ENCODE measurements at places on chromosomes 4 and X.

- H3K4me1 ChIP-seq, result no peaks in the 10 kb centered on the region
- H3K27ac ChIP-seq, result no peak overlapping the region
- no peaks in the 10 kb centered on the region for H3K27me3 ChIP-seq
- no peak for DNase-seq
- no peak overlapping the region for H3K4me3 ChIP-seq
These were observed 16.2 kb downstream of the RBM47 start for GRCh38 chr4:40613456-40613855.

DNA sequence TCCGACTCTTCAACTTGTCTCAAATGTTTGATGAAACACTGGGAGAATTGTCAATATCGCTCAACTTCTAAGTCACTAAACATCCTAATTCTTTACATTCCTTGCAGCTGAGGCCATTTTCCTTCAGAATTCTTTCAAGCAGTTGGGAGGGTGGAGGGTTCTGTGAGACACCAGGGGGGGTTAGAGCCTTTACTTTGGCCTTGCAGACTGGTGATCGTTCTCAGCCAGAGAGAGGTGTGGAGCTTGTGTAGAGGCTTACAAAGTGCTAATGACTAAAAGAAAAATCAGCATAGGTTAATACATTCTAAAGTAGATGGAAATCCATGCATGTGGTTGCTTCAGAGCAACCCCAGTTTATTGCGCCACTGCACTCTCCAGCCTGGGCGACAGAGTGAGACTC lies 21.3 kb upstream of the SOX3 start:
- H3K27ac ChIP-seq, result no peak overlapping the region
- H3K27me3 ChIP-seq, result no peaks in the 10 kb centered on the region
- no peak for DNase-seq
- no peaks in the 10 kb centered on the region for H3K4me1 ChIP-seq

- no peaks in the 10 kb centered on the region for H3K36me3 ChIP-seq
- H3K27ac ChIP-seq, result no peak overlapping the region
- no peak overlapping the region for H3K4me3 ChIP-seq
- no peaks in the 10 kb centered on the region for H3K27me3 ChIP-seq
These were observed 34.9 kb upstream of the PPP2R2C start for GRCh38 chr4:6507345-6507744.

GRCh38 chrX:9532349-9532748 lies 67.5 kb downstream of the TBL1X start:
- no peak overlapping the region for H3K27ac ChIP-seq
- no peaks in the 10 kb centered on the region for H3K4me1 ChIP-seq

DNA sequence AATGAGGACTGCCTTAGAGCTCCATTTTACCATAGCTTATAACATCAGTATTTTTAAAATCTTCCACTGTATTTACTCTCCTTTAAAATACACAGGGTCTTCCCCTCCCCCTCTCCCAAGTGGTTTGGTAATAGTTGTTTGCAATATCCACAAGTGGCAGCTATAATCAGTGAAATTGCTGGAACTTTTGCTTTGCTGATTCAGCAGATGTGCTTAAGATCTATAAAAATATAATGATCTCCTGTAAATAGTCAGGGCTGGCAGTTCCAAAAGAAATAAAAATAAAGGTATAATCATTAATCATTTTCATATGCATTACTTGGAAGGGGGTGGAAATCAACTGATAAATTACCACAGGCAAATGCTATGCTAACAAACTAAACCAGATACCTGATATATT lies 345.2 kb downstream of the KLHL13 start:
- no peak for DNase-seq
- H3K27me3 ChIP-seq, result no peaks in the 10 kb centered on the region
- H3K4me3 ChIP-seq, result no peak overlapping the region
- no peaks in the 10 kb centered on the region for H3K4me1 ChIP-seq
- H3K36me3 ChIP-seq, result no peaks in the 10 kb centered on the region

GRCh38 chr4:169094656-169095231 lies 84.7 kb upstream of the CBR4 start:
- H3K27me3 ChIP-seq, result no peaks in the 10 kb centered on the region
- H3K27ac ChIP-seq, result no peak overlapping the region
- H3K36me3 ChIP-seq, result peaks cover 3% of the 10 kb centered on the region
- peaks cover 10% of the 10 kb centered on the region for H3K4me1 ChIP-seq
- no peak for DNase-seq
- H3K4me3 ChIP-seq, result no peak overlapping the region

DNA sequence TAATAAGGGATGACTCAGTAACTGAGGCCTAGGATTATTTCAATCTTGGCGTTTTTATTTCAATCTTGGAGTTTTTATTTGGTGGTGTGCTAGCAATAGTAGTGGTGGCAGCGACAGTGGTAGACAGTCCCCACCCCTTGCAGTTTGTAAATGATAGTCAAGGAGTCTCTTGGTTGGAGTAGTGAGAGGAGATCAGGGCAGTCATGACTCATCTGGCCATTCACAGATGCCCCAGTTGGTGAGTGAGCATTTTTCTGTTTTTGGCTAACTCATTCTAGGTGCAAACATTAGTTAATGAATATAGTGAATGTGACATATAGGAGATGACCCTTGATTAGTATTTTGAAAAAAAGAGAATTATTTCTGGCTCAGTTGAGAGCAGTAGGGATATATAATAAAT lies 93.5 kb upstream of the ADAD1 start:
- H3K36me3 ChIP-seq, result peaks cover 17% of the 10 kb centered on the region
- H3K27ac ChIP-seq, result no peak overlapping the region
- no peaks in the 10 kb centered on the region for H3K4me1 ChIP-seq
- H3K4me3 ChIP-seq, result no peak overlapping the region
- H3K27me3 ChIP-seq, result no peaks in the 10 kb centered on the region

- H3K27me3 ChIP-seq, result no peaks in the 10 kb centered on the region
- peak within 1 kb of the TSS; percentile 82 for H3K27ac ChIP-seq
- DNase-seq, result peak; percentile 93
- no peaks in the 10 kb centered on the region for H3K4me1 ChIP-seq
- H3K4me3 ChIP-seq, result peak within 1 kb of the TSS; percentile 40
- no peaks in the 10 kb centered on the region for H3K36me3 ChIP-seq
These were observed at the start of gene ARSJ for GRCh38 chr4:113979148-113979904. TSS of gene ARSJ (minus strand) at chr4:113979647. CDS start at chr4:113978834, 813 bp downstream.

DNA sequence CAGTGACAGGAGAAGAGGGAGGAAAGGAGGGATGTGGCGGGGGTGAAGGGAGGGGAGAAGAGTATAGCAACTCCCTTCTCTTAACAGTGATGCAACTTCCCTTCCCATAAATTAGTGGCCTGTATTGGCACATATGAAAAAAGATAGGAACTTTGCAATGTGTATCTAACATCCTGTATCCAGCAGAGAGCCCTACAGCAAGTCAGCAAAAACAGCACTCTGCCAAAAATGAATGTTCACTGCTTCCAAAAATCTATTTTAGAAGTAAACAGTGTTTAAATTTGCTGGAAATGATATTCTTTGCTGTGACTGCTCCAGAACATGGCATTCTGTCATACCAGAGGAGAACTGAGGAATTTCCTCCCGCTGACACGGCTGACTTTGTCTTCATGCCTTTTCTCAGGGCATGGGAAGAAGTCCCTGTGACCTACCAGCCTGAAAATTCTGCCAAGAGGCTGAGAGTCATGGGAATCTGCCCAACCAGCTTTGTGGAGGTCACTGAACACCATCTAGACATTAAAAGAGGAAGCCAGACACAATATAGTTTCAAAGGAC lies 343.4 kb upstream of the RASGEF1B start:
- no peaks in the 10 kb centered on the region for H3K36me3 ChIP-seq
- no peak overlapping the region for H3K4me3 ChIP-seq
- no peak for DNase-seq
- H3K27ac ChIP-seq, result no peak overlapping the region

GRCh38 chr4:74543231-74543781 lies 98.4 kb downstream of the AREG start:
- H3K4me3 ChIP-seq, result no peak overlapping the region
- no peak for DNase-seq
- peaks cover 15% of the 10 kb centered on the region for H3K4me1 ChIP-seq
- no peak overlapping the region for H3K27ac ChIP-seq
- no peaks in the 10 kb centered on the region for H3K27me3 ChIP-seq

GRCh38 chrX:154548028-154548316 lies 552 bp downstream of the IKBKG start:
- H3K4me3 ChIP-seq, result peak overlapping the region; percentile 59
- peaks cover 23% of the 10 kb centered on the region for H3K4me1 ChIP-seq
- H3K36me3 ChIP-seq, result no peaks in the 10 kb centered on the region
- DNase-seq, result no peak

DNA sequence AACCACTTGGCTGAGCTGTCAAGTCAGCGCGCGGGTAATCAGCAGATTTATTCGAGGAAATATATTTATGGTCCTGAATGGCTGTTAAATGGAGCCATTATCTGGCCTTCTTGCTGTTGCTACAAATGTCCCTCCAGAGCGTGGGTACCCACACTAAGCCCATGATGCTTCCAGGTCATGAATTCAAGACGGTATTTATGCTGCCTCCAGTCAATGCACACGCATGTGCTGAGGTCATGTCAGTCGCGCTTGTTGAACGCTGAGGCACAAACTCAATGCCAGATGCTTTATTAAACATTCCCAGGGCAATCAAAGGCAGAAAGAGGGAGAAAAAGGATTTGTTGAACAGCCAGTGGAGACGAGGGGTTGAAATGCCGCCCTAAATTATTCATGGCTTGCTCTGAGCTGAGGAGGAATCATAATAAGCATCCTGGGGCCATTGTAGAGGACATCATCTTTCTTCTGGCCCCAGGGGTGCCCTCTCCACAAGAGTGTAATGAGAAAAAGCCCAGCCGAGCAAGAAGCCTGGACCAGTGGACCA lies 36.1 kb upstream of the CLDN24 start:
- no peak overlapping the region for H3K4me3 ChIP-seq
- H3K36me3 ChIP-seq, result no peaks in the 10 kb centered on the region
- H3K4me1 ChIP-seq, result no peaks in the 10 kb centered on the region
- no peaks in the 10 kb centered on the region for H3K27me3 ChIP-seq

- DNase-seq, result no peak
- no peaks in the 10 kb centered on the region for H3K4me1 ChIP-seq
- H3K27me3 ChIP-seq, result no peaks in the 10 kb centered on the region
- no peak overlapping the region for H3K4me3 ChIP-seq
These were observed 2065.8 kb downstream of the ARAP2 start for GRCh38 chr4:34178476-34178875.

DNA sequence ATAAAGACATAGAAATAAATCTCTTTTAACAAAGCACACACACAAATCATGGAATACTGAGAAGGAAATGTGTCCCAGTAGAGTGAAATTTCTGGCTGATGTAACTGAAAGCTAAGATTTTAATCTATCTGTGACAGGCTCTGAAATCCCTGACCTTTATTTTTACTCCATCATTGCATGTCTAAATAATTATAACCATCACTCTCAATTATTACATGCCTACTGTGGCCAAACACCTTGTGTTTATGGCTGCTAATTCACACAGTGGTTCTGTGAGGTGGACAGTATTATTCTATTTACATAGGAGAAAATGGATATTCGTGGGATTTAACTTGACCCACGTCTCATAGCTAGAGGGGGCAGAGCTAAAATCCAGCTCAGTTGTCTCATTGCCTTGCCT lies 438.1 kb downstream of the TLL1 start:
- no peaks in the 10 kb centered on the region for H3K36me3 ChIP-seq
- no peak overlapping the region for H3K27ac ChIP-seq
- no peak for DNase-seq
- H3K27me3 ChIP-seq, result no peaks in the 10 kb centered on the region
- H3K4me1 ChIP-seq, result no peaks in the 10 kb centered on the region
- no peak overlapping the region for H3K4me3 ChIP-seq

GRCh38 chr4:27018076-27018475 lies 157.4 kb downstream of the STIM2 start:
- H3K4me1 ChIP-seq, result no peaks in the 10 kb centered on the region
- H3K4me3 ChIP-seq, result no peak overlapping the region
- H3K27ac ChIP-seq, result no peak overlapping the region

DNA sequence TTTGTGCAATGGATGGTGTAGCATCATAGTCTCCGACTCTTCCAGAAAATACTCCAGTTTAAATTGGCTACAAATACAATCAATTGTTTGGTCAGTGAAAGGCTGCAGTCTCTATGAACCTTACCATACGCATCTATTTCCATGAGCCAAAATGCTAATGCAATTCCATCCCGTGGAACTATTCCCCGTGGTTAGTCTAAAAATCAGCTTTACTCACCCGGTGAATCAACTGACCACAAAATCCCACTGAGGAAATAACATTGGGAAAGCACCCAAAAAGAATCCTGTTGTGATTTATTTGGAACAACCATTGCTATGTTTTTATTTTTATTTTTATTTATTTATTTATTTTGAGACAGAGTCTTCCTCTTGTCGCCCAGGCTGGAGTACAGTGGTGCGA lies 87.1 kb downstream of the DHX15 start:
- H3K4me3 ChIP-seq, result no peak overlapping the region
- DNase-seq, result no peak
- no peaks in the 10 kb centered on the region for H3K36me3 ChIP-seq
- no peaks in the 10 kb centered on the region for H3K27me3 ChIP-seq
- no peak overlapping the region for H3K27ac ChIP-seq
- no peaks in the 10 kb centered on the region for H3K4me1 ChIP-seq

DNA sequence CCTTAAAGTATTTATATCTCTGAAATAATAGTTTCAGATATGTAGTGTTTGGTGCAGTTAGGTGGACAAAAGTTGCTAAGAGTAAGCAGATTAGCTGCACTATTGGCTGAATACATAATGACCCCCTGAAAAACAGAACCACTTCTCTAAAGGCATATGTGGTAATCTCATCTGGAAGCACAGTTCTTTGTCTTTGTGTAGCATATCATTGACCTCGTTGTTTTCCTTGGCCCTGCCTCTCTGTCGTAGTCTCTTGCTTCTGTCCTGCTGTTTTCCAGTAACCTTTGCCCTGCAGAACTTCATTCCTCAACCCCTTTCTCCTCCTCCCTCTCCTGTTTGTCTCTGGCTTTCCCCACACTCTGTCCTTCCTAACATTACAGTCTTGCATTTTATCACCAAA lies 41.4 kb downstream of the JADE3 start:
- H3K27ac ChIP-seq, result no peak overlapping the region
- H3K36me3 ChIP-seq, result no peaks in the 10 kb centered on the region
- H3K4me1 ChIP-seq, result no peaks in the 10 kb centered on the region
- H3K4me3 ChIP-seq, result no peak overlapping the region
- no peaks in the 10 kb centered on the region for H3K27me3 ChIP-seq
- DNase-seq, result no peak

DNA sequence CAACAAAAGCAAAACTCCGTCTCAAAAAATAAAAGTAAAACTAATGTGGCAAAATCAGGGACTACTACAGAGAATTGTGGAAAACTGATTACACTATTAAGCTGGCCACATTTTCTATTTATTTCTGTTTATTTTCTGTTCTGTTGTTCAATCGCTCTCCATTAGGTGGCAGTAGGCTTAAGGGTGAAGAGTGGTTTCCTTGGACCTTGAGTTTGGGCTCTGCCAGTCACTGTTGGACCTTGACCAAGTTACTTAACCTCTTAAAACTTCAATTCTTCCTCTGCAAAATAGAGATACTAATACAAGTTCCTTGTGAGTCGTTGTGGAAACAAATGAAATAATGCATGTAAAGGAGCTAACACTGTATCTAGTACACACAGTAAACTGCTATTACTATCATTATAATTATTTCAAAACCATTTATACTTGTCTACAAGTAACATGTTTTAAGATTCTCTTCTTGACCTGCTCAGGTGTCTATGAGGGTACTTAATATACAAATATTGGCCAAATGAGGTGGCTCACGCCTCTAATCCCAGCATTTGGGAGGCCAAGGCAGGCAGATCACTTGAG lies 15.2 kb downstream of the HSD17B11 start:
- H3K4me3 ChIP-seq, result no peak overlapping the region
- H3K27ac ChIP-seq, result peak overlapping the region; percentile 81

GRCh38 chr4:970854-971520 lies 2.4 kb downstream of the DGKQ start:
- peaks cover 18% of the 10 kb centered on the region for H3K36me3 ChIP-seq
- H3K4me1 ChIP-seq, result peaks cover 20% of the 10 kb centered on the region

All from upper lobe of left lung (tissue), 6 donors.